Right lung (tissue), 10 donors: ENCODE measurements at places on chromosomes 7 and 10.

- no peak for DNase-seq
Observed at GRCh38 chr7:56026538-56026937, 24.7 kb downstream of the PSPH start.

GRCh38 chr7:45543473-45543872 lies 30.7 kb upstream of the ADCY1 start:
- DNase-seq: no peak

- no peak for DNase-seq
Observed at GRCh38 chr10:53260213-53260612, 487.6 kb upstream of the MBL2 start.

- DNase-seq: no peak
Observed at GRCh38 chr10:129517680-129518057, 50.6 kb downstream of the MGMT start.

DNA sequence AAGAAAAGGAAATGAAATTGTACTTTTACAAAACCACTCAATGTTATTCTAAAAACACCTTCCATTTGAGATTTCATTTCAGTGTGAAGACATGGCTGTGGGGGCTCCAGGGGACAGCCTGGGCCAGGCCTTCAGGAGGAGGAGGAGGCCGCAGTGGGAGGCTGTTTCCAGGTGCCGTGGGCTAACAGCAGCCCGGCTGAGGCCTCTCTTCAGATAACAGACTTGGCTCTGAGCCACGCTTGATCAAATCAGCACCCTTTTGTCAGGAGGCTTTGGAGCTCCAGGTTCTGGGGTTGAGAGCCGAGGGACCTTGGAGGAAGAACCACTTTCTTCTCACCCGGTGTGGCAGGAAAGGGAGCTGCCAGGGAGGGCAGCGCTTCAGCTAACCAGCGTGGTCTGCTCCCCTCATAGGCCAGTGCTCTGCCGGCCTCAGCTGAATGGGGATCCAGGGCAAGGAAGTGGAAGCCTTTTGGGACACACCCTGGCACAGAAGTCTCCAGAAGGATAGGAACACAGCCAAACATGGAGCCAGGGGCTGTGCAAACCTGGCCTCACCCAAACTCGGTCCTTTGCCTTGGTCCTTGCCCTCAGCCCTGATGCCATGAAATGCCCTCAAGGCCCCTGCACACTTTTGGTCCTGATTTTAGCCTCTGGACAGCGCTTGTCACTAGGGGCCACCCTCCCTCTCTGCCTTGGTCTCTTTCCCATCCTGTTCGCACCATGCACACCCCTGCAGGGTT lies 23.5 kb upstream of the CHST15 start:
- DNase-seq: no peak

- no peak for DNase-seq
Observed at GRCh38 chr10:110415809-110416208, 81.9 kb upstream of the DUSP5 start.

- no peak for DNase-seq
Observed at GRCh38 chr10:33492701-33493345, 158.4 kb upstream of the NRP1 start.

DNA sequence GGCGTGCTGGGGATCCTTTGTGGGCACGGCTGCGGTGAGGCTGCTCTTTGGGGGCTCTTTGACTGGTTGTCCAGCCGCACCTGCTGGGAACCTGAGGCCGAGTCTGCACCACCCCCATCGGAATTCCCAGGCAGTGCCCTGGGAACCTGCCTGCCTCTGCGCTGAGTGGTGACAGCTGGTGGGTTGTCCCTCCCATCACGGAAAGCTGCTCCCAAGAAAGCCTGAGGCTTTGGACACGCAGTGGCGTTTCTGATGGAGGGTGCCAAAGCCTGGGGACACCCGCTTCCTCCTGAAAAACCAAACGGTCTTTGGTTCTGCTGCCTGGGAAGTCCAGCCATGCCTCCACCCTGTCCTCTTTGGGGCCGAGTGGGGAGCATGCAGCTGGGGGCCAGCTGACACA lies 21.4 kb upstream of the SHH start:
- no peak for DNase-seq

- no peak for DNase-seq
Observed at GRCh38 chr7:124033807-124034753, 1.2 kb upstream of the TMEM229A start.

DNA sequence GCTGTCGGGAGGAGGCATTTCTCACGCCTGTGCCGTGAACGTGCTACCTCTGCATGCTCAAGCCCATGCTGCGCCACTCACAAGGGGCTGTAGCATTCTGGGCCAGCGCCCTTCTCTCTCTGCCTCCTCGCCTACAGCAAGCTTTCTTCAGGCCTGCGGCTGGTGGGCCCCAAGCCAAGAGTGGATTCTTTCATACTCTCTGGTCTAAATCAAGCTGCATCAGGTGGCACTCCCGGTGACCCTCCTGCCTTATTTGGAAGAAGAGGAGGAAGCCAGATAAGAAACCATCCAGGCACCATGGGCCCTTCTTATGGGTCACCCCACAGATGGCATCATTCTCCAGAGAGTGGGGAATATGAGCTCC lies 86.7 kb upstream of the DUSP5 start:
- DNase-seq: no peak

GRCh38 chr7:104818961-104819880 lies 194.8 kb upstream of the KMT2E start:
- DNase-seq: peak; percentile 31

DNA sequence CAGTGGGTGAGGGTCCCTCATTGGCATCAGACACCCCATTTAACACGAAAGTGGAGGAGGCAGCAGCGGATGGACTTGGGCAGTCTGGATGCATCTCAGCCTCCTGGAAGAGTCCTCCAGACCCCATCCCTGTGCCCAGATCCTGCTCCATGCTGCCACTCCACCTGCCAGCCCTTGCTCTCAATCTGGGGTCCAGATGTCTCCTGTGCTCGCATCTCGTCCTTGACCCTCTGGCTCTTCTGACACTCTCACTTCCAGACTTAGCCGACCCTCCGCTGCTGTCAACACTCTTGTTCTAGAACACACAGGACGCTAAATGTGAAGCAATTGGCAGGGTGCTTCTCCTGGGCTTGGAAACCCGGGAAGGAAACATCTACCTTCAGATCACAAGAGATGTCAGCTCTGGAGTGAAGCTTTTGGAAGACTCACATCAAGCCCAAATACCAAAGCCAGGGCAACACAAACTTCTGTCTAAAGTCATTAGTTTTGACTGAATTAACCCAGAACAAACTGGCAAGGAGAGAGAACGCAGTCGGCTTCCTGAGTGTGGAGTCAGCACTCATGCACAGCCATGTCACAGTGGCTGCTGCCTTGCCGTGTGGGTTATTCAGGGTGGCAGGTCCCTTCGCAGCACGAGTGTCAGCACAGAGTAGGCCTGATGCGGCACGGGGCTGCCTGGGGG lies 379.1 kb downstream of the TCERG1L start:
- DNase-seq: no peak

GRCh38 chr10:85448716-85449115 lies 917.9 kb downstream of the GRID1 start:
- DNase-seq: no peak

GRCh38 chr7:129980667-129981066 lies 27.9 kb upstream of the UBE2H start:
- DNase-seq: no peak

GRCh38 chr10:126580873-126581647 lies 89.4 kb downstream of the C10orf90 start:
- no peak for DNase-seq

- DNase-seq: no peak
Observed at GRCh38 chr7:111223802-111224253, 132.9 kb downstream of the LRRN3 start.

- no peak for DNase-seq
Observed at GRCh38 chr7:125526958-125527357, 597.3 kb upstream of the POT1 start.

DNA sequence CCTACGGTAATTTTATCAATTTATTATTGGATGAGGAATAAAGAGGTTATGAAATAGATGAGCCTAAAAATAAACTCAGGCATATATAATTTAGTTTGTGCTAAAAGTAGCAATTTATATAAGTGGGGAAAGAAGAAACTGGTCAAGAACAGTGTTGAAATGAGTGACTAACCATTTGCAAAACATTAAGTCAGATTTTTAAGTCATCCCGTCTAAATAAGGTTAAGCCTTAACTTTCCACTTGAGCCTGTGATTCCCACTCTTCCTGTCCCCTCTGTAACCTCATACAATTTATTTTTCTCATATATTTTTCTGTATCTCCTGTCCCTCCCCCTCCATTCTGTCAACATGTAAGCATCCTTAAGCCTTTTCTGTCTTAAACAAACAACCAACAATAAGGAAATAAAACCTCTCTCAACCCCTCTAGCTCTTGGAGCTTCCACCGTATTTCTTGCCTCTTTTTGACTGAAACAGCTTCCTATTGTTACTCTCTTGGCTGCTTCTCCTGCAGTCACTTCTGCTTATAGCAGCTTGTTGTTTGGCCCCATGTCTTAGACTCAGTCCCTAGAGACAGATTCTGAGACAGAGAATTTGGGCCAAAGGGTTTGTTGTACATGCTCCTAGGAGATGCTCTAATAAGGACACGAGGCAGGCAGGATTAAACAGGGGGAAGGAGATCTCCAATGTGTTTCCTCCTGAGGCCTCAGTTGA lies 109.7 kb downstream of the GNAI1 start:
- no peak for DNase-seq

GRCh38 chr10:53387562-53387961 lies 615.0 kb upstream of the MBL2 start:
- DNase-seq: no peak

GRCh38 chr10:99648717-99649116 lies 10.6 kb upstream of the ENTPD7 start:
- DNase-seq: no peak

- DNase-seq: no peak
Observed at GRCh38 chr10:70674560-70675495, 2.5 kb downstream of the ADAMTS14 start.

GRCh38 chr10:122884166-122884565 lies 4.8 kb upstream of the FAM24B start:
- no peak for DNase-seq

DNA sequence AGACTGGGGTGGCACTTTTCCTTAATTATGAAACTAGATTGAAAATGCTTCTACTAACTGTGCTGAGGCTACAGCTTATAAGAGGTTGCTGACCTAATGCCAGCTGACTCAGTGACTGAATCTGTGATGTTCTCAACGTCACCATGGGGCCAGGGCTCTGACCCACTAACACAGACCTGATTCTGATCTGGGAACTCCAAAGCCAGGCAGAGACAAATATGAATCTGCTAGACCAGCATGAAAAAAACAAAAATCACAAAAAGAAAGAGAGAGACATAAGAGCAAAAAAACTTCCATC lies 16.1 kb downstream of the USP6NL start:
- no peak for DNase-seq

DNA sequence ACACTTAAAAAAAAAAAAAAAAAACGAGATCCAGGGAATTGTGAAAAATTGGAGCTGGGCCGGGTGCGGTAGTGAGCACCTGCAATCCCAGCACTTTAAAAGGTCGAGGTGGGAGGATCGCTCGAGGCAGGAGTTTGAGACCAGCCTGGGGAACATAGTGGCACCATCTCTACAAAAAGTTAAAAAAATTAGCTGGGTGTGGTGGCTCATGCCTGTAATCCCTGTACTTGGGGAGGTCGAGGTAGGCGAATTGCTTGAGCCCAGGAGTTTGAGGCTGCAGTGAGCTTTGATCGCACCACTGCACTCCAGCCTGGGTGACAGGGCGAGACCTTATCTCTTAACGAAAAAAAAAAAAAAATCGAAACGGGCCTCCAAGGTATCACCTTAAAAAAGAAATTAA lies 2.0 kb downstream of the CLDN4 start:
- no peak for DNase-seq

- no peak for DNase-seq
Observed at GRCh38 chr7:115748123-115748738, 282.3 kb downstream of the TFEC start.

DNA sequence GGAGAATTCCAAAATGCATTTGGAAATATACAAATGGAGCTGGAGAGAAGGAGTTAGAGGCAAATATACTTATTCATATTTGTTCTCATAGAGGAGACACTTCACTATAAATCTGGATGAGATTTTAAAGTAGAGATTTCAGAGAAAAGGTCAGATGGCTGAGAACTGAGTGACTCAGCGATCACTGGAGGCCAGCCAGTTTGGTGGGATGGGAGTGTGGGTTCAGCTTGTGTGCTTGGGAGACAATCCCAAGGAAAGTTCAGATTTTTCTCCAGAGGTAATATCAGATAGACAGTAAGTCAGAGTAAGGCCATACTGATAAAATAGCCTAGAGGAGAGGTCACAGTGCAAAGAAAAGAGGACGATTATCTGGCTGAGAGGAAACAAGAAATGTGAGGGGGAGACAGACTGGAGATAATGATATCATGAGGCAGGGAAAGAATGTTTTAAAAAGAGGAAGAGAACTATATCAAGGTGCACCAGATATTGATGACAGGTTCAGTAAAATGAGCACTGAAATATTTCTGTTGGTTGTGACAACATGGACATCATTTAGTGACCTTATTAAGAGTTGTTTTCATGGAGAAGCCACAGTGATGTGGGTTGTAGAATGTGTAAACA lies 67.0 kb downstream of the MDFIC start:
- DNase-seq: no peak

DNA sequence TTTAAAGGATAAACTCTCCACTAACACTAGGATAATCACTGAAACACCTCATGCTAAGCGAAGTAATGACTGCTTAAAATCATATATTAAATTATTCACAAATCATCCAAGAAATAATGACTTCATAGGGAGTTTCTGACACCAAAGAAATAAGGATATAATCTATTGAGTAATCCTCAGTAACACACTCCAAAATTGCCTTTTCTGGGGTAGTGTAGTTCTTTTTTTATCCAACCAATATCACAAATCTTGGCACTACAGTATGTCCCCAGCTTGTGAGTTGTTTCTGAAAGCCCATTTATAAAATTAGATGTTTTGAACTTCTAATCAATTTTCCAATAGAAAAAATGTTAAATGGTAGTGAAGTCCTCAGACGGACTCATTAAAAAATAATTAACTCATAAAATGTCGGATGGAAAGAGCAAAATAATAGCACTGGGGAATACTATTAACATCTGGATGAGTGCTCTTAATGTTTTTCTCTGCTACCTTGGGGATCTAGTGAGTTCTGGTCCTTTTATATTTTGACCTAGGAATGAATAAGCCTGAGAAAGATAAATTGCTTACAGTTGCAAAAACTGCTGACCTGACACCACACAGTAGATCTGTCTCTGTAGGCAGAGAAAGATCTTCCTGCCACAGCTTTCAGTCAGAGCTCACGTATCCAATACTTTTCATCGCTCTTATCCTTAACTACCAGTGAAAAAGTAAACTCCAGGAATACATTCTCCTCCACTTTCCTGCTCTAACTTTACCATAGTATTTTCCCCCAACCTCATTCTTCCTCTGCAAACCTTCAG lies 618.5 kb upstream of the ANKRD30A start:
- DNase-seq: no peak

- no peak for DNase-seq
Observed at GRCh38 chr10:124669141-124669823, 74.9 kb downstream of the FAM53B start.

DNA sequence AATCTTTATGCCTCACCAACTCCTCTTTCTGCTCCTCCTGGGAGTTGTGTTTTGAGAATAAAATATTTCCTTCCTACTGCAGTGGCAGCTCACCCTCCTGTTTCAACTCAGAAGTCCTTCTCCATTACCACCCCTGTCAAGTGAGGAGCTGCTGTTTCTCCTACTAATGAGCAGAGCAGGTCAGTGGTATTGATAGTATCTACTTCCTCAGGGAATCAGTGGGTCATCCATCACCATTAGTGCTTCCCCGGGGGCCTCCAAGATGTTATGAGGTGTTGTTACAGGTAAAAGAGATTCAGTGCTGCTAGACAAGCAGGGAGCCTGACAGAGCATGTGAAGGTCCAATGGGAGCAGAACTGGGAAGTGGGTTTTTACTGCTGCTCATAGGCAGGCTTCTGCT lies 795.2 kb downstream of the REEP3 start:
- no peak for DNase-seq
